ENCODE measurements at places on chromosomes 1 and 21.

DNA sequence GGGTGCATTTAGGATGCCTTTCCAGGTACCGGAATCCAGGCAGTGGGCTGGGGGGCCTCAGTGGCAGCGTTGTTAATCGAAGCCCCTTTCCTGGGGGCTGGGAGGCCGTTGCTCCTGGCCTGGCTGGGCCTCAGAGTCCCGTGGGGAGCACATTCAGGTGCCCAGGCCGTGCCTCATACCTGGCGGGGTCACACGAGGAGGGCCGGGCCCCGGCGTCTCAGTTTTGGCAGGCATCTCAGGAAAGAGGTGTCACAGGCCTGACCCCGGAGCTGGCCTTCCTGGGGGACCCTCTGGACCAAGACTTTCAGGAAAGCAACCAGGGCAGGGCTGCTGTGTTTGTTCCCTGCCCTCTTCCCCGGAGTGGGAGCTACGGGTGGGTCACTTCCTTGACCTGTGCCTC is 4.1 kb downstream of the NBL1 start:
- no peak for DNase-seq

DNA sequence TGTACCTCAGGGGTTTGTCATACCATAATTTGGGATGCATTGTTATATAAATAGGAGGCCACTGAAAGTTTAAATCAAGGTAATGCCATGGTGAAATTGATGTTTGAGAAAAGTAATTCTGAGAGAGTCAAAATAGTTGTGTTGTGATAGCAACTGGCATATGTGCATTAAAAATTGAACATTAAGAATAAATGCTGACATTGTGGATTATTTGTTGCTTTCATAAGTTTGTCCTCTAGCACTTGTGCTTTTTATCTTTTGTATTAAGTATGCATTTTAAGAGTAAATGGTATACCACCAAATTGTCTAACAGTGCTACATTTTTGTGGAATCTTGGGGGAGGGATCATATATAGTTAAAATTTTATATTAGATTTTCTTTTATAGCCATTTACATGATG is 275.9 kb upstream of the CACYBP start:
- no peak for DNase-seq

DNA sequence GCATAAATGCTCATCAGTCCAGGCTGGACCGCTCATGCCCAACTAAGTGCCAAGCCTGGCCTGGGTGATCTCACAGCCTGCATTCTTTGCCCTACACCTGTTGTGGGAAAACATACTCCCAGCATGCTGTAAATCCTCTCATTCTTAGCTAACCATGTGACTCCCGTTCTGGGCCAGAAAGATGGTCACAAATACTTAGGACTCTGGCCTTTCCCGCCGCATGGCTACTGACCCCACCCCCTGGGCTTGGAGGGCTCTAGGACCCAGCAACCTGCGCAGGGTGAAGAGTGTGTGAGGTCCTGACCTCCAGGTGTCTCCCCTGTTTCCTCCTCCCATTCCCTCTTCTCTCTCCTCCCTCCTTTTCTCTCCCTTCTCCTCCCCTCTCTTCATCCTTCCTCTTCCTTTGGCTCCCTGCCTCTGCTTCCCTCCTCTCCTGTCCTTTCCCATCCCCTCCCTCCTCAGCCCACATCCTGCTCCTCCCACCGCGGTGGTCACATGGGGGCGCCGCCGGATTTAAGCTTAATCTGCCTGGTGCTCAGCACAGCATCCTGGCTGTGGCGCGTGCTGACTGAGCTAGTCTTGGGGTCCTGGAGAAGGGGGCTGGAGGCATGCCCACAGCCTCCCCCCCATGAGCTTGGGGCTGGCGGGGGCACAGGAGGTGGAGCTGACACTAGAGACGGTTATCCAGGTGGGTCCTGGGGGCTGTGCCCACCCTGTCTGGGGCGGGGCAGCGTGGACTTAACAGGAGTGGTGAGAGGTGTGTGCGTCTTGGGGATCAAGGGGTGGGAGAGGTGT is at the start of gene CROCC:
Gene CROCC (plus strand): TSS at position 541 of the 795 bp plus-strand sequence. CDS start 88 bp downstream, at position 629.
- peak; percentile 57 for DNase-seq

DNA sequence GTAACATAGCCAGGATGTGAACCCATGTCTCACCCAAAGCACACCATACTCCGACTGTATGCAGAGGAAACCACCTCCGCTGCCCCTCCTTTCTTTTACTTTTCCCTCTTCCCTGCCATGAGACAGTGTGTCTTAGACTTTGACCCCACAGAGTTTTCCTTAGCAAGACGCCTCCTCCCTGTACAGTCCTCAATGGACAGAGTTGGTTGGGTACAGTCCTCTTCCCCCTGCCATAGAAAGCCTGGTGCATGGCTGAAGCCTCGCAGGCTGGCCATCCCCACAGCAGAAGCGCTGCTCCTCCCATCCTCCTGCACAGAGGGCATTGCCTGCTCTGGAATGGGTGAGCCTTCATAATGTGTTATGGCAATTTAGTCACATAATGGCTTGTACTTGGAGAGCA is 127.9 kb downstream of the PLPP3 start:
- DNase-seq, result no peak

- no peak for DNase-seq
Measured at GRCh38 chr21:41316200-41317062, at the start of gene FAM3B. FAM3B (plus strand) TSS chr21:41316801; CDS start chr21:41316880, 79 bp downstream.

DNA sequence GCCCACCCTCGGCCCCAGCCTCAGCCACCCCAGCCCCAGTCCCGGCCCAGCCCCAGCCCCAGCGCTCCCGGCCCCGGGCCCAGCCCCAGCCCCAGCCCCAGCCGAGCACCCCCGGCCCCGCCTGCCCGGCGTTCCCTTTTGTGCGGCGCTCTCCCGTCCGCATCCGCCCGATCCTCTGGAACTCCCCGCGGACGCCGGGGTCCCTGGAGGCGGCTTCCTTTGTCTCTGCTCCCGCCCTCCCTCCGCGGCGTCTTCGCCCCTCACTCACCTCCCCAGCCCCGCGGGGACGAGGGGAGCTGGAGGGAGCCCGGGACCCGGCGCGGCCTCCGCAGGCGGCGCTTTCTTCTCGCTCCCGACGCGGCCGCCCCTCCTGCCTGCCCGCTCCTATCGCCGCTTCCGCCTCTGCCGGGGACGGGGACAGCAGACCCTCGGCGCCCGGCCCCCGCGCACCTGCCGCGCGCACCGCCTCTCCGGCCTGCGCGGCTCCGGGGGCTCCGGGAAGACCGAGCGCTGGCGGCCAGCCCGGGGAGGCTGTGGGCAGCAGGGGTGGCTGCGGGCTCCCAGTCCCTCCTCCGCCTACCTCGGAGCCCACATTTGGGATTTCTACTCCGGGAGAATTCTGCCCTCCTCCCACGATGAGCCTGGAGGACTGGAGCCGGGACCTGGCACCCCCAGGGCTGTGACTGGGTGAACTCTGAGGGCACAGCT is 14.0 kb downstream of the AGRN start:
- DNase-seq, result no peak

GRCh38 chr1:10692401-10693021 is 103.9 kb downstream of the CASZ1 start:
- DNase-seq, result no peak

- DNase-seq, result no peak
Measured at GRCh38 chr1:107795441-107795840, 169.5 kb downstream of the VAV3 start.

DNA sequence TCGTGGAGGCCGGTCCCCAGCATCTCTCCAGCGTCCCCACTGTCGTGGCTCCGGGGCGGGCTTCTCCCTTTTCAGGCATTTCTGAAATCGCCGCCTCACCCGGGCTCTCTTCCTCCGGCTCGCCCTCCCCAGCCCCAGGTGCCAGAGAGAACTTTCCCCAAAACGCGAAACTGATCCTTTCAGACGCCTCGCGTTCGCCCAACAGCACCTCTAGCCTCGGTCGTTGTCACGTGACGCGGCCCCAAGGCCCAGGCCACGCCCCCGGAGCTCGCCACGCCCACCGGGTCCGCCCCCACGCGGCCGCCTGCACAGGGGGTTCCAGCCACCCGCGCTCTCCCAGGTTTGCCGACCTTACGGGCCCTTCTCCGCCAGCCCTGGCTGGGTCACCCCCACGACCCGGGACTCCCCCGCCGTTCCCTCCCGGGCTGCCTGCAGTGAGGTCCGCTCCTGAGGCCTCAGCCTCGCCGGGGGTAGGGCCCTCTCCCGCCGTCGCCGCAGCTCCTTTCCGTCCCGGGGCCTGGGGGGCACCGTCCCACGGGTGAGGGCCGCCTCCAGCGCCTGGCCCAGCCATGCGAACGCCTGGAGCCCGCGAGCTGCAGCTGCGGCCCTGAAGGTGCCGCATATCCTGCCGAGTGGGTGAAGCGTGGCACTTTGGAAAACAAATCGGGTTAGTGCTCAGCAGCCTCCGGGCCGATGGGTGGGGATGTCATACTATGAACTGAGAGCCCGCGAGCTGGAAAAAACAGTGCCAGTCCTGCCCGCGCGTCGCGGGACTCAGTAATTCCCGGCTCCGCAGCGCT is 21.0 kb downstream of the H3-3A start:
- DNase-seq, result peak; percentile 76

- DNase-seq, result no peak
Measured at GRCh38 chr1:29640428-29640785, 404.1 kb downstream of the PTPRU start.

DNA sequence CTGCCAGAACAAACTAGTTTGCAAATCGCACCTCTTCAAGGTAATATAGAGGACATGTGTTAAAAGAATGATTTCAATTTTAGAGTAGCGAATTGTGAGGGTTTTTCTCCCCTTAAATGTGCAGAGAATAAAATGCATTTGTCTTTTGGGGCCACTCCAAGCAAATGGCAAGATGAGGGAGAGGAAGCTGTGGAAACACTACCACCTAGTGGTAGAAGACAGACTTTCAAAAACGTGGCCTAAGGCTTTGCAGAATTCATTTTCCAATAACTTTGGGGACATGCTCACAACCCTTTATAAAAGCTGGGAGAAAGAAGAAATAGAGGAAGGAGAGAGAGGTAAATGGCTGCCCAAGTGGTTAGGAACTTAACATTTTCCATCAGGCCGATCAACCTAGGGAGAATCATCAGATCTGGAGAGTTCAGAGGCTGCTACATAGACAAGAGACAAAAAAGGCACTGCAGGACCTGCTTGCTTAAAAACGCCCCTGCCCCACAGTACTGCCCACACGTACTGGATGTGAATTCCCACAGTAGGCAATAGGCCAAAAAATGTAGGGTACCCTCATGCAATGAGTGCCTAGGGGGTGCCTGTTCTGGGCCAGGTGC is 15.7 kb upstream of the RCAN1 start:
- DNase-seq, result peak; percentile 53

DNA sequence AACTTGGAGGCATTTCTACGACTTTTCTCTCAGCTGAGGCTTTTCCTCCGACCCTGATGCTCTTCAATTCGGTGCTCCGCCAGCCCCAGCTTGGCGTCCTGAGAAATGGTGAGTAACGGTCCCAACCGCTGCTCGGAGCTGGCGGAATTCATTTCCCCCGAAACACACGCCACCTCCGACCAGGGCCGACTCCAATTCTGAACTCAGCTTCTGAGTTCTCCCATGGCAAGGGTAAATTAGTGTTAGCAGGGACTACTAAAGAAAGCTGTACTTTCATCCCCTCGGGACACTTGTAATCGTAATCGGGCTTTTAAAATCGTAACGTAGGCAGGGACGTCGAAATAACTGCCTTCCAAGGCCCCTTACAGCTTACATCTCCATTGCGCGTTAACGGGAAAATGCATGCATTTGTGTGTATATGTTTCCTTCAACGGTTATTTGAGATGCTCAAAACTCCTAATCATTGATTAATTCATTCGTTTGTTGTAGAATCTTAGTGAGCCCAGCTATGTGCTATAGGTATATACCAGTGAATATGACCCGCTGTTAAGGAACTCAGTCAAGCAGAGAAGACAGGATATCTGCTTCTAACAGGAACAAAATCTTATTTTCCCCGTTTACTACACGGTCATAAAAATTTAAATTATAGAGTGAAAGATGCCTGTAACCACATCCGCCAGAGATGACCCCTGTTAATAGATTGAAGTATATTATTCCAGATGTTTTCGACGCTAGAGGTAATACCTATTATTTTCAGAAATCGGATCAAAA is 472 bp downstream of the DTL start:
- DNase-seq, result no peak

DNA sequence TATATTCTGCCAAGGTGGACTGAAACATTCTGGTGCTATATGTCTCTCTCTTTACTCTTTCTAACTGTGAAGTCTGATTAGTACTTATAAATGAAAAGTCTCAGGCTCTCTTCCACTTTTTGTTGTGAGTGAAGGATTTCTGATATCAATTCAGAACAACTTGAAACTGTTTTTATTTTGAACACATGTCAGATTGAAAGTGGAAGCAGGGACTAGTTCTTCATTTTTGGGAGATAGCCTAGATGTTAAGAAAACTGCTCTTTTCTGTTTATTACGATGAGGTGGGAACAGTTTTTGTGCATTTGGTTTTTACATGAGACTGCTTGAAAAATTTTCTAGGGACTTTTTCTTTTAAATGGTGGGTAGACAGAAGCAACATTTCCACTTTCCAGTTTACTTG is 14.5 kb upstream of the GBP3 start:
- no peak for DNase-seq

GRCh38 chr1:16067127-16067768 is 6.2 kb downstream of the FAM131C start:
- DNase-seq, result no peak

- DNase-seq, result no peak
Measured at GRCh38 chr1:42264511-42265190, 70.4 kb downstream of the FOXJ3 start.

- peak; percentile 9 for DNase-seq
Measured at GRCh38 chr1:205714190-205714905, 34.0 kb upstream of the SLC45A3 start.

DNA sequence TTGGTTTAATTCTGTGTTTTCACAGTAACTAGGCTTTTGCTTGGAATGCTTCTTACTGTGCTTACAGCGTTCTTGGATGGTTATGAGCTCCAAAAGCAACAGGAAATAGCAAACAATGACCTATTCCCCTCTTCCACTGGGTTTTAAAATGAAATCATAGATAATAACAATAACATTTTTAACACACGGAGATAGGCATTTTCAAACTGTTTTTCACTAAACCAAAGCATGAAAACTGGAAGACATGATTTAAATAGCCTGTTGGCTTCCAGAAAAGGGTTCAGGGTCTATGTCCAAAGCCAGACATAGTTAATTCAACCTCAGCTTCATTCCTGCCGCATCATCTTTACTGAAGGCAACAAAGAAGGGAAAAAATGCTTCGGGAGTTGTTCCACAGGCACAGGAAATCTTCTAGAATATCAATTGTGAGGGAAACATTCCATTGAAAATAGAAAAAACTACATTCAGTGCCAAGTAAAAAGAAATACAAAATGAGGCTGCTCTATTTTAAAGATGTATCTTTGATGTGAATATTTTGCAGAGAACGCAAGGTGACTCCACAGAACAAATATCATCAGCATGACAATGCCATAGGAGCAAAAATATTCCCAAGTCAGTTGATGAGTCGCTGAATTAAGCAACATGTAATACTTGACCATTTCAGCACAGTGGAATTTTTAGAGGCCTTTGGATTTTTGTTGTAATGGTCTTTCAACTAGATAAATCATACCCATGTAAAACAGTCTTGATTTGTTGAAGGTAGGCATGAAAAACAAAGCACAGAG is 80.7 kb downstream of the NID1 start:
- peak; percentile 90 for DNase-seq
